ENCODE measurements at places on chromosomes 11 and 22.
A peak's percentile ranks its signal among the peaks of the same experiment; 100 is the strongest.

DNA sequence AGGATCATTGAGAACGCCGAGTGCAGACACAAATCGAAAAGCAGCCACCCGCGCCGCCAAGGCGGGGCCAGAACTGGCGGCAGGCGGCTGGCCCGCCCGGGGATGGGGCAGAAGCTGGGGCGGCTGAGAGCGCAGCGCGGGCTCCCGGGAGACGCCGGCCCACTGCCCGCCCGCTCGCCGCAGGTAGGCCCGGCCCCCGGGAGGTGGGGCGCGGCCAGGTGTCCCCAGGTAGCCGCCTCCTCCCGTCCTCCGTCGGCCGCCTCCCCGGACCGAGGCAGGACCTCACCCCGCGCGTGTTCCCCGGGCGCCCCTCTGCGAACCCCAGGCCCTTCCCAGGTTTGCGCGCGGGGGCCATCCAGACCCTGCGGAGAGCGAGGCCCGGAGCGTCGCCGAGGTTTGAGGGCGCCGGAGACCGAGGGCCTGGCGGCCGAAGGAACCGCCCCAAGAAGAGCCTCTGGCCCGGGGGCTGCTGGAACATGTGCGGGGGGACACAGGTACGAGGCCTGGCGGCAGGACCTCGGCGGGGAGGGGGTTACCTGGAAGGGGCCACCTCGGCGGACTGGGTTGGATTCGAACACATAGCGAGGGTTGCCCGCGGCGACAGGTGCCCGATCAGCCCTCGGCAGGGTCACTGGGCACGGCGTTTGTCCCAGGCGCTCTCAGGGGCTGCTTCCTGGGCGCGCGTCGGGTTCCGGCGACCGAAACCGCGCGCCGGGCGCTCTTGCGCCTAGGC, at the start of gene PRRG4:
PRRG4 (plus strand) TSS at position 248 of the 733 bp plus-strand sequence. CDS start 603 bp downstream, outside the sequence.
- peak; percentile 67 for DNase-seq

GRCh38 chr22:44543781-44544477, 45.9 kb upstream of the RTL6 start:
- no peak for DNase-seq

GRCh38 chr11:32932196-32932595, 39.6 kb downstream of the QSER1 start:
- DNase-seq: no peak

DNA sequence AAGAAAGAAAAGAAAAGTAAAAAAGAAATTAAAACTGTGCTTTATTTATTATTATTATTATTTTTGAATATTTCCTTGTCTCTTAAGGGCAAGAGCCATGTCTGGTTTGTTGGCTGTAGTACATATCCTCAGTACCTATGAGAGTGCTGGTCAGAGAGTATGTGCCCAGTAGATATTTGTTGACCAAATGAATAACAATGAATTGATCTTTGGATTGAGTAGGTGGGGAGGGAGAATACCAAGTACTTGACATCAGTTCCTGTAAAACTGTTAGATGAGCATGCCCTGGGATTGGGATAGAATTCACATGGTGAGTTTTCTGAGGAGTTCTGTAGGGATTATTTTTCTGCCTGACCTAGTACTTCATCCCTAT, 11.4 kb downstream of the STIM1 start:
- no peak for DNase-seq

DNA sequence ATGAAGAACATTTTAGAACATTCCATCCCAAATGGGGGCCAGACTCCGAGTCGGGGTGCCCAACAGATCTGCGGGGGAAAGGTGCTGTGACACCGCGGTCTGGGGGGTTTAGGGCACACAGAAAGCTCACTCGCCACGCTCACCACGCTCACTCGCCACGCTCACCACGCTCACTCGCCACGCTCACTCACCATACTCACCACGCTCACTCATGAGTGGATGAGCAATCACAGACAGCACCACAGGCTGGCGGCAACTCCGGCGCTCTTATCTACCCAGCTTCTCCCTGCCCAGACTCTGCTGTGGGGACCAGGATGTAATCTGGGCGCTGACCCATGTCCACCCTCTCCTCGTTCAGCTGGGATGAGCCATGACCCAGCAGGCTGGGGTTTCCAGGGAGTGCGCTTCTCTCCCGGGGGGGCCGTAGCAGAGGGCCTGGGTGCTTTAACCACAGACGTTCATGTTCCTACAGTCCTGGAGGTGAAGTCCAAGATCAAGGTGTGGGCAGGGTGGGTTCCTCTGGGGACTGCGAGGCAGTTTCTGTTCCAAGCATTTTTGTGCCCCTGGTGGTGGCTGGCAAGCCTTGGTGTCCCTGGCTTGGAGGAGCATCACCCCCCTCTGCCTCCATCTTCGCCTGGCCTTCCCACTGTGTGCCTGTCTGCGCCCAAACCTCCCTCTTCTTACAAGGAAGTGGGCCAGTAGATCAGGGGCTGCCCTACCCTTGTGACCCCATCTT, 141.2 kb downstream of the CTTN start:
- DNase-seq: no peak

- DNase-seq: no peak
These were observed 22.2 kb downstream of the DKK3 start for GRCh38 chr11:11985954-11986949.

DNA sequence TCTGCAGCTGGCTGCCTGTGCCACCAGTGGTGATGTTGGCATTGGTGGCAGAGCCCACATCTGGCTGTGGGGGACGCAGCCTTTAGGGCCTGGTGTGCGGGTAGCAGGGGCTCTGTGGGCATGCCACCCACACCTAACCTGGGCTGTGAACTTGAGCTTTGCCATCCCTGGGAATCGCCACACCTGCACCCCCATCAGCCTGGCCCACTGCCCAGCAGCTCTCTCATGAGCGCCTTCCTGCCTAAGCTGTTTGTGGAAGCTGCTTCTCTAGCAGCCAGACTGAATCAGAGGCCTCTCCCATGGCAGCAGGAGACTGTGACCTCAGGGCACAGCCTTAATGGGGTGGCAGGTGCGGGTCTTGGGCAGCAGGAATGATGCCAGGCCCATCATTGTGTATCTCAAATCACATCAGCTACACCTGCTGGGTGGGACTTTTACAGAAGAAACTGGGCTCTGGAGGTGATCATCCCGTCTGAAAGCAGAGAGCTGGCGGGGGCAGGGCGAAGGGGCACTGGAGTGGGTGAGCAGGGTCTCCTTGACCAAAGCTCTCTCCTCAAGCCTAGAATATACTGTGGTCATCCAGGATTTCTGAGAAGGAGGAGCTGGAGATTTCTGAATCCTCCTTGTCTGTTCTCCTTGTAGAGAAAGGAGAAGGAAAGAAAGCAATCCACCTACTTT, 17.8 kb upstream of the CARS1 start:
- DNase-seq: no peak

GRCh38 chr22:37337204-37337943, 55.1 kb downstream of the CYTH4 start:
- DNase-seq: no peak

DNA sequence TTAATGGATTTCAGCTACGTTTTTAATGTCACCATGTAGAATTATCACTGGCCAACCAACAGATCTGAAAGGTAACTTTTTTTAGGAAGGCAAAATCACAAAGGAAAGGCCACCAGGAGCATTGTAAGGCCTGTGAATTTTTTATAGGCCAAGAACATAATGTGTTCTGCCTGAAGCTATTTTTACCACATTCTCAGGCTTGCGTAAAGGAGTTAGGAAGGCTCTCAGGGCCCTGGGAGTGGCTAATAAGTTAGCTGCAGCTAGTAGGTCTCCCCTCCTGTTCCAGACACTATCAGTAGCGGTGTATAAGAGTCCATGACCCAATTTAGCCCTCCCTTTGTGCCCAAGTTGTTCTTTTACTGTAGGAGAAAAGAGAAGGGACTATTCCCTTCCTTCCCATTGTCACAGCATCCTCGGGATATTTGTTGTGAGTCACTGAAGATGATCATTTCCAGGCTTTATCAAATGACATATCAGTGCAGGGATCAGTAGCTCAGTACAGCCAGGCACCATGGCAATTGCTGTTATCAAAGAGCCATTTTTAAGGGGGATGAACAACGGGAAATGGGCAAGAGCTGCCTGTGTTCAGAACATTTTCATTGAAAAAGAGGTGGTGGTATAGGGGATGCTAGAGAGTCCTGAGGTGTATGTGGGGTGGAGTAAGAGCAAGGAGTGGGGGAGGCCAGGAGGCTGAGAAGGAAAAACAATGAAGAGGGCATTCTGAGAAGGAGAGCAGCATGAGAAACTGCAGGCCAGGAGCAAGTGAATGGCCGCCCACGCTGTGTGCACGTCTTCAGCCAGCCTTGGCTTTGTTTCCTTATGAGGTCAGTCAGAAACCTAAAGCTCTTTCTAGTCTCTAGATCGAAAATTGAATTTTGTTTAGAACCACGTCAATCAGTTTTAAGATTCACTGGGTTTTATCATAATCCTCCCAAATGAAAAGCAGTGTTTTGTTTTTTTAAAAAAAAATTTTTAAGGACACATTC, 940.3 kb downstream of the NTM start:
- no peak for DNase-seq

DNA sequence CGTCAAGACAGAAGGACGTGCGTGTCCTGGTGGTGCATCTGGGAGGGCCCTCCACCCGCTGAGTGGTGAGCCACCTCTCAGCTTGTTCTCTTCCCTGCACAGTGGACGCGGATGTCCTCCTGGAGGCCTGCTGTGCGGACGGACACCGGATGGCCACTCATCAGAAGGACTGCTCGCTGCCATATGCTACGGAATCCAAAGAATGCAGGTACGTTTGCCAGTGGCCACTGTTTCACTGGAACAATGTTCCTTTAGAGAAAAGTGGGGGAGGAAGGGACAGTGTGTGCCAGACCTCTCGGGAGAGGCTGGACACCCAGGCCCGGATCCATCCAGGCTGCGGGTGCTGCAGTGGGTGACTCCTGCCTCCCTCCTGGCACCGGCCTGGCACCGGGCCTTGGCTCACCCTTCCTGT, 15.9 kb downstream of the FBLN1 start:
- no peak for DNase-seq

DNA sequence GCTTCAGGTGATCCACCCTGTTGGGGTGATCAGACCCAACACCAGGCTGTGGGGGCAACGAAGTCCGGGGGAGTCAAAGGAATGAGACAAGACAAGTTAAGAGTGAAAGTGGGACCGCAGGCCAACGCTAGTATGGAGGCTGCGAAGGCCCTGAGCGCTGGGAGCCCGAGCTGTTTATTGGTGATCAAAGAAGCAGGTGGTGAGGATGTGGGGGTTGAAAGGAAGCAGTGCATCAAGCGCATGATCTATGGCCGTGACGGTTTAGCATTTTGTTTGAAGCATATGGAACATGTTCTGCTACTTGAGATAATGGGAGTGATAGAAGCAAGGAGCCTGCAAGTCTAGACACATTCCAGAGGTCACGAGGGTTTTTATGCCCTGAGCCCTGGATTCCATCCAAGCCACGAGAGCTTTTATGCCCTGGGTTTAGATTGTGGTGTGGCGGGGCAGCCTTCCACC, 49.5 kb downstream of the MCHR1 start:
- peak; percentile 57 for DNase-seq

GRCh38 chr11:113894421-113894996, 10.1 kb upstream of the HTR3B start:
- no peak for DNase-seq

- no peak for DNase-seq
These were observed 15.4 kb downstream of the XRCC6 start for GRCh38 chr22:41636467-41636866.

DNA sequence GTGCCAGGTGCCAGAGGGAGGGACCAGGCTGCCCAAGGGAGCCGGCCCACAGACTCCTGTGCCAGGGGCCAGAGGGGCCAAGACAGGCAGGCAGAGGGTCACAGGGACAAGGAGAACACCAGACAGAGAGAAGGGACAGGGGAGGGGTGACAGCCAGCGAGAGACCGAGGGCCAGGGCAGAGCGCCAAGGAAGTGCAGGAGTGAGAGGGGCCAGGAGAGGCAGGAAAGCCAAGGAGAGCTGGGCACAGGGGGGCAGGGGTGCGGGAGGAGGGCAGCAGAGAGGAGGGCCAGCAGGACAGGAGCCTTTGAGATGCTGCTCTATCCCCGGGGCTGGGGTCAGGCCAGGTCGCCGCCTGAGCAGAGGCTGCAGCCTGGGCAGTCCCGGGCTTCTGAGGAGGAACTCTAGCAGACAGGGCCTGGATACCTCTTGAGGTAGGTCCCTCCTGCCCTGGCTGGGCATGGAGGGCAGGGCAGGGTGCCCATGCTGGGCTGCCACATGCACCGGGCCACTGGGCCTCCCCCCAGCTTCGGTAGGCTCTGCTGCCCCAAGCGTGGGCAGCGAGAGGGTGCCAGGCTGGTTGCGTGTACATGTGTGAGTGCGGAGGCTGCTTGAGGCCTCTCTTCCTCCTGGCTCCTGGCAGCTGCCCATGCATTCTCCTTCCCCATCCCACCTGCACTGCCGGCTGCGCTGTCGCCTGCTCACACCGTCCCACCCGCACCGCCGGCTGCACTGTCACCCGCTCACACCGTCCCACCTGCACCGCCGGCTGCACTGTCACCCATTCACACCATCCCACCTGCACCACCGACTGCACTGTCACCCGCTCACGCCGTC, 12.2 kb downstream of the LSP1 start:
- DNase-seq: no peak

DNA sequence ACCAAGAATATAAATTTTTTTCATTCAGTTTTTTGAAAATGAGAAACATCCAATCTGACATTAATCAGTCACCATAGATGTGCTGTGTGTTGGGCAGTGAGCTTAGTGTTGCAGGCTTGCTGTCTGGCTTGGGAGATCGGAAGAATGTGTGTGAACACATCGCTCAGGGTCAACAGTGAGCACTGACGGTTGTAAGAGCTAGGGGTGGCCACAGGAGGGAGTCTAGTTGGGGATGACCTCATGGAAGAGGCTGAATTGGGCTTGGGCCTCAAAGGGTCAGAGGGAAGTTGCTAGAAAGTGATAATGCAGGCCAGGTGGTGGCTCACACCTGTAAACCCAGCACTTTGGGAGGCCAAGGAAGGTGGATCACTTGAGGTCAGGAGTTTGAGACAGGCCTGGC, 375.4 kb downstream of the DDX10 start:
- no peak for DNase-seq

DNA sequence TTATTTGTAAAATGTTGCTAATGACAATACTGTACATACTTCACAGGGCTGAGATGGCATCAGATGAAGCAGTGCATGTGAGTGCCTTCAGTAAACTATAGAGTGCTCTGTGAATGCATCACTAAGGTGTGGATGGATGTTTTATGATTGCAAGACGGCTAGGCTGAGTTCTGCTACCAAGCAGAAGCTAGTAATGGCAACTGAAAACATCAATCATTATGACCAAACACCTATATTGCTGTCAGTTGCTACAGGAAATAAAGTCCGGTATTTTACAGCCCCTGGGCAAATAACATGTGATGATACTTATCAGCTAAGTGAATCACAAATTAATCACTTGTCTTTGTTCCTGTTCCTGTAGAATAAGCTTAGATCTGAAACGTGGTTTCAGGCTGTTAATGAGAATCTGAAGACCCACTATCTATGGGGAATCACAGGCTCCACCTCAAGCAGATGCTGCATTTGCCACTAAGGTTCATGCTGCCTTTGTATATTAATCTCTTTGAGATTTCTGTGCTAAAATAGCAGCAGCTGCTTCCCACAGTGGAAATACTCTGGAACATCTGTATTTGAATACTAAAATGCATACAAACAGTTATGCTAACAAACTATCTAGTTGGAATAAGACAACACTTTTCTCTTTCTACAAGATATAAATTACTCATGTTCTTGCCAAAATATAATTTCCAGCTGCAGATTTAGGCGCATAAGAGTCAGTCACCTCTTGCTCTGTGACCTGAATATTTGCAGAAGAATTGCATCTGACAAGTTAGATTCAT, 254.0 kb upstream of the PITPNB start:
- DNase-seq: no peak

- no peak for DNase-seq
These were observed 10.4 kb upstream of the GLYAT start for GRCh38 chr11:58742140-58742539.

Data from stimulated activated CD4-positive, alpha-beta T cell treated with anti-CD3 and anti-CD28 coated beads, Interleukin-2, amount 100 ng/mL, for 24 hours (primary cell).